ENCODE measurements at places on chromosomes 5 and 9.
A peak's percentile ranks its signal among the peaks of the same experiment; 100 is the strongest.

DNA sequence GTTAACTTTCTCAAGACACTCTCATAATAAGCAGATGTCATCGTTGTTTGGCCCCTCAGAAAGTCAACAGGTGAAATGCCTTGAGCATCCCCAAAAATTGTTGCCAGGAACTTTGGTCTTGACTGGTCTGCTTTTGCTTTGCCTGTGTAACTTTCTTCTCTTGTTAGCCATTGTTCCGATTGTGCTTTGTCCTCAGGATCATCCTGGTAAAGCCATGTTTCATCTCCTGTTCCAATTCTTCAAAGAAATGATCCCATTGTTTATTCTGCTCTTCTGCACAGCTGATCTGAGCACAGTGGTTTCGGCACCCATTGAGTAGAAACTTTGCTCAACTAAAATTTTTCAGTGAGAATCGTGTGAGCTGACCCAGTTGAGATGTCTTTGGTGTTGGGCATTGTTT is 8.1 kb upstream of the ZBED3 start:
- no peak for DNase-seq

DNA sequence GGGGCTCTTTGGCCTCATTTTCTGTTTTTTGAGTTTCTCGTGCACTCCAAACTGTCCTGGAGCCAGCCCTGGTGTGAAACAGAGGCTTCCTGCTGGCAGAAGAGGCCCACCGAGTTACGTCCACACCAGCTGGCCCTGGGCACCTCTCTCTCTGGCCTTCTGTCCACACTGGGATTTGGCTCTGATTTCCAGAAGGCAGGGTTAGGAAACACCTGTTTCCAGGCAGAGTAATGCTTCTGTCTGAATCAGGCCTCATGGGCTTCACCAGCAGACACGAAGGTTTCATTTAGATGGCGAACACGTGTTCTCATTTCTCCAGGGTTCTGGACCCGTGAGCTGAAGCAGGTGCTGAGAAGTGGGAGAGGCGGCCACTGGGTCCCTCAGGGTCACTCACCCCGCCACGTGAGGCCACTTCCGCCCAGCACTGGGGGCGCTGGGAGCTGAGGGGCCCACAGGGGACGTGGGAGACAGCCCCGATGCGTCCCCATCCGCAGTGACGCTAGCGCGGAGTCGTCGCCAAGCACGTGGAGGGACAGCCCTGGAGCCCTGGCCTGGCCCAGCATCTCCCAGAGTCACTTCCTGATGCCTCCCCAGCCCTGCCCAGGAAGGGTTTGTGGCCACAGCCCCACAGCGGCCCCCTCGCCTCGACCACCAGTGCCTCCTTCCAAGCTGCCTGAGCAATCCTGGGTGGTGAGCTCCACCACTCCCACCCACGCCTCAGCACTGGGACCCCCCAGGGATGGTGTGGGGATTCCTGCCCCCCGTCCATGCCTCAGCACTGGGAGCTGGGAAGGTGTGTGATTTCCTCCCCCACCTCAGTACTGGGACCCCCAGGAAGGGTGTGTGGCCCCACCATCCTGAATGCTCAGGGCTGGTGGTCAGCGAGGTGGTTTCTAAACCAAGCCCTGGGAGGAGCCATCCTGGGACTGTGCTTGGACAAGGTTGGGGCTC is 4.9 kb upstream of the LRRC14B start:
- DNase-seq = no peak

- no peak for DNase-seq
These were observed 94.0 kb upstream of the PTGER4 start for GRCh38 chr5:40585537-40586267.

- DNase-seq = no peak
These were observed 39.9 kb upstream of the PAM start for GRCh38 chr5:102715082-102715807.

DNA sequence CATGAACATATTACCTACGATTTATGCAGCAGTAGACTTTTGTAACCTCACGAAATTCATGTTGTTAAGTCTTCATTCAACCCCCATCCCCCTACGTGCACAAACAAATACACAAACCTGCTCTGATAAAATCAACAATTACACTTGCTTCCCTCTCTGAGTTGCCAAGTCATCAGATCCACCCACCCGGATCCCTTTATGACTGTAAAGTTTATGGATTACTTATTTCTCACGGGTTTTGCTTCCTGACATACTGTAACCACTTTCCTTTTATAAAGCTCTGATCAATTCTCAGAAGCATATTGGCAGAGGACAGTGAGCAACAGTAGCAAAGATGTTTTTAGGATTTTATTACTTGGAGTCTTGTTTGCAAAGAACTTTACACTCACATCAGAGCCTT is 70.5 kb downstream of the MLLT3 start:
- DNase-seq = no peak

- no peak for DNase-seq
These were observed 50.3 kb upstream of the PSD2 start for GRCh38 chr5:139745132-139745799.

GRCh38 chr5:59474324-59474723 is 419.2 kb downstream of the PDE4D start:
- no peak for DNase-seq

GRCh38 chr9:86676396-86676795 is 270.9 kb downstream of the GAS1 start:
- DNase-seq = no peak

- no peak for DNase-seq
These were observed 217.6 kb downstream of the TMEM167A start for GRCh38 chr5:82859451-82860140.

DNA sequence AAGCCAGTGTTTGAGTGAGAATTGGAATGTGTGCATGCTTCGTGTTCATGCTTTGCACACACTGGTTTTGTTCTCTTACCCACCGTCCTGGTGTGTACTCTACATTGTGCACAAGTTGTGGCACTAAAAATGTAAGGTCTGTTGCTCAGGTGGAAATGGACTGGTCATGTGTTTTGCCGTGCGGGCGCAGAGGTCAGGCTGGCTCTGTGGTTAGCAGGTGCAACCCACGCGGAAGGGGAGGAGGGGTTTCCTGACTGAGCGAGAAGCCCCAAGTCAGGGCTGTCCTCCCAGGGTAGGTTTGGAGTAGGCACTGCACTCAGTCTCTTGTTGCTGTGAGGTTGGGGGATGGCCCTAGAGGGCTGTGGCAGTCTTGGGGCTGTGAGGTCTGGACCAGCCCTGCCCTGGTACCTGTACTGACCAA is 86.6 kb downstream of the EHMT1 start:
- DNase-seq = peak; percentile 23

DNA sequence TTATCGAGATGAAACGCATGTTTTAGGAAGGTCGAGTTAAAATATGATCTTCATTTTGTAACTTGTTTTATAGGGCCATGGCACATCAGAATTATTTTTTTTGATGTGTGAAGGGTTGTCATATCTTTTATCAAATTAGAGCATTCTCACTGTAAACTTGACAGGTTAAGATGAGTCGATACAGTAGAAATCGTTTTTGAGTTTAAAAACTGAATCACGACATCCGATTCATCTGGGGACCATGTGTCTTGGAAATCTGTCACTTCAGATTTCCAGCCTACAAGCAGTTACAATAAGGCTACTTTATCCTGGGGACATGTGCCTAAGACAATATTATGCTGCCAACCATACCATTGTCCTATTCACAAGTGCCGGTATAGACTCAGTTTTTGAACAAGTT is 136.2 kb downstream of the ALDH1A1 start:
- DNase-seq = no peak

- DNase-seq = no peak
These were observed 52.9 kb downstream of the RASGEF1C start for GRCh38 chr5:180156141-180156540.

- DNase-seq = no peak
These were observed 108.4 kb upstream of the ALDH1B1 start for GRCh38 chr9:38284039-38284575.

- DNase-seq = no peak
These were observed 2.3 kb upstream of the MYOZ3 start for GRCh38 chr5:150658699-150659265.

DNA sequence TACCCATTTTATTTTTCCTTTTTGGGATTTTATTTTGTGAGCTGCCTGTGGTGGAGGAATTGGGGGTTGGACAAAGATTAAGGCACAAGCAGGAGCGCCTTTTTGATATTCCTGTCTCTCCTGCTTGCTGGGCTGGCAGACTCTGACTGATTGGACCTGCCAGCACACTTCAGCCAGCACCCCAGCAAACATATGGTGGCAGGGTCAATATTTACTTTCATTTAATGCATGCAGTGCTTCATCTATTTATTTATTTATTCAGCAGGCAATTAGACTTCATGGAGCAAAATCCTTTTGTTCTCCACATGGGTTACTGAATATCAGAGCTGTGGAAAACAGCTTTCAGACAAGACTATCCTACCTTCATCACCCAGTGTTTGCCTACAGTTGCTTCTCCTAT is 48.4 kb upstream of the EPB41L4A start:
- no peak for DNase-seq

DNA sequence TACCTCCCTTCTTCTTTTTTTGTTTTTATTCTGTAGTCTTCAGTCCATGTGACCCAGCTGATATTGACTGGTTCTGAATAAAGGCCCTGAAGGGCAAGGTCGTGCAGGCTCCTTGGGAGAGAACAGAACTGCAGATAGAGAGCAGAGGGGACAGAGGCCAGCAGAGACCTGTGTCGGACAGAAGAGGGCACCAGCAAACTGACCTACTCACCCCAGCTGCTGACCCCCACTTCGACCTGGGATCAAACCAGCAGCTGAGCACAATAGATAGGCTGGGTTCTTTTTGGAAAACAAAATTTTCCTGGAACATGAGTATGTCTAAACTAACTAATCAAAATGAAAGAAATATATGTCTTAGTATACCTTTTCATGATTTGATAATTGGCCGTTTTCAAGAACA is 695.1 kb downstream of the NR2F1-AS1 start:
- DNase-seq = no peak

DNA sequence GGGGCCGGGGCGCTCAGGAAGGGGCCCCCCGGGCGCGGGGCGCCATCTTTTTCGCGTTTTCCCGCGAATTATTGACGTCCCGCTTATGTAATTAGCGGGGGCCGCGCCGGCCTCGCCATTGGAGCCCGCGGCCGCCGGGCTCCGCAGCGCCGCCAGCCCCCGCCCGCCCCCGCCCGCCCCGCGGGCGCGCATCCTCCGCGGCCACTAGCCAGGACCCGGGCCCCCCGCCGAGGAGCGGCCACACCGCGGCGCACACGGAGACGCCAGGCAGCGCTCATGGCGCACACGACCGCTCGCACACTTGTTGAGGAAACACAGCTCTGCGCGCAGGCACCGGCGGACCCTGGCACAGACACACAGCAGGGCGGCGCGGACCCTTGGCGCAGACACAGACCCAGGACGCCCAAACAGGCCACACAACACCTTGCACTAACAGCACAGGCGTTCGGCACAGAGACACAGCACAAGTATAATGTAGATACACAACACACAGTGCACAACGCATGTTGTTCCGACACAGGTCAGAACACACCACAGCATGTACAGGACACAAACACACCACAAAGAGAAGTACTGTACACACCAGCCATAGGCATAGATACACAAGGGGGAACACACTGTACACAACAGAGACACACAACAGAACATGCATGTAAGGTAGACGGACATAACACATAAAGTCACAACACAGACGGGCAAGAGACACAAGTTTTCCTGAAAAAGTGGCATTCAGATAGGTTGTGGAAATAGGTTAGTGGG is 467 bp upstream of the PHF19 start:
- no peak for DNase-seq

DNA sequence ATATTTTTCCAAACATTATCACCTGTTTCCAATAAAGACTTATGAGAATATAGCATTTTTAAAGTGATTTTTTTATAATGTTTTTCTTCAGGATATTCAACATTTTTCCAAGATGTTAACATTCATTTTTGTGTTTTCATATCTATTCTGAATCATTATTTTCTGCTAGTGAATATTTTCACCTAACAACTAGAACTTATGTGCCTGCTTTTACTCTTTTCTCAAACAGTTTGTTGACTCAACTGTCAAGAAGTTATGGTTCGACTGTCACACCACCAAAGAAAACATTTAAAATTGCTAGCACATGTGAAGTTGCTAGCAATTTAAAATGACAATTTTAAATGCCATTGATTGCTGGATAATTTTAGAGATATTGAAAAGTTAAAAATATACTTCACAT is 343.3 kb upstream of the CDH9 start:
- no peak for DNase-seq

GRCh38 chr5:117881426-117882230 is 1106.7 kb downstream of the DTWD2 start:
- no peak for DNase-seq

- no peak for DNase-seq
These were observed 85.9 kb downstream of the GALNT10 start for GRCh38 chr5:154276261-154276972.

DNA sequence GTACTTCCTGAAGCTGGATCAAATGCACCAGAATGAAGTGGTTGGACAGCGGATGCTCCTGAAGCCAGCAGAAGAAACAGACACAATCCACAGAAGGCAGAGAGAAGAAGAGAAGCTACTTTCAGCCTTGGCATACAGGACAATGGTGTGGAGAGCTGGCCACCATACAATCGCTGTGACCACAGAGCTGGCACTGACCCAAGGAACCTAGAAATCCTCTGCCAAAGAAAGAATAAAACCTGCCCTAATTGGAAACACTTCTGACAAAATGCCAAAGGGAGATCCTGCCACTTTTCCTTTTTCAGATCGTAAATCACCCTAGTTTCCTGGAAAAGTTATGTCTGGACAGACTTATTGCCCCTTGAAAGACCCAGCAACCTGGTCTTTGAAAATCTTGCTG is 77.8 kb downstream of the BAAT start:
- no peak for DNase-seq

DNA sequence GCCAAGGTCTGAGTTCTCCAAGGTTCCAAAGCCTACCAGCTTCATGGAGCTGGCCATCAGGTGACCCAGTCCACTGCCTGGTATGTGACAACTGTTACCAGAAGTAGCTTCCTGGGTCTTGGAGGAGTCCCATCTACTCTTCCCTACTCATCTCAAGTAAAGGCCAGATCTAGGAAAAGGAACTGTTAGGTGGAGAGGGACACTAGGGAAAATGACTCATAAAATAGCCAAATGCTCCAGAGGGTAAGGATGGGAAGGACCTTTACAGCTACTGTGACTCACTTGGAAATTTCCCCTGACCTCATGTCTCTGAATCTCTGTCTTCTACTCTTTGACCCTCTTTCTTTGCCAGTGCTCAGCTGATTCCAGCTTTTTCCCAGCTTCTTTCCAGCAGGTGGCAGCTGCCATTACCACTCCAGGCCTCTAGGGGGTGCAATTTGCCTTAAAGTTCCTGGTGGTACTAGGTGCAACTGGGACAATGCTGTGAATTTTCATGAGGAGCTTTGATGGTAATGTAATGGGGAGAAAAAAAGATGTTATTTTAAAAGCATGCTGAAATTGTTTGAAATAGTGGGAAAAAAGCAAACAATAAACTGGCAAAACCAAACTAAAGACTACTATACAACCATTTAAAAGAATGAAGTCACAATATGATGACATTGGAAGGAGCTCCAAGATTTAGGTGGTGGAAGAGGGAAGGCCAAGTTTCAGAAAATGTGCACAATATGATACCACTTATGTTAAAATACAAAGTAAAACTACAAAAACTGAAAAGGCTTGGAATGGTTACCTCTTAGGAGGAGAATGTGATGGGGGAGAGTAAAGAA is 27.1 kb upstream of the MYORG start:
- peak; percentile 56 for DNase-seq

Measured in stimulated activated CD4-positive, alpha-beta T cell treated with anti-CD3 and anti-CD28 coated beads, Interleukin-12 subunit alpha, Interleukin-12 subunit beta, amount 100 ng/mL, for 24 hours (primary cell).